Daoy (cell line): ENCODE measurements at places on chromosomes 12 and 14.

GRCh38 chr14:85873006-85873405 is 343.1 kb downstream of the FLRT2 start:
- no peak for DNase-seq

GRCh38 chr12:8813572-8814357 is 8.7 kb upstream of the A2ML1 start:
- no peak for DNase-seq

GRCh38 chr12:66860752-66861750 is 182.2 kb upstream of the GRIP1 start:
- DNase-seq = peak; percentile 59

GRCh38 chr14:51733147-51733546 is 81.4 kb downstream of the FRMD6 start:
- DNase-seq = no peak

GRCh38 chr12:93912086-93912733 is 235.0 kb downstream of the CRADD start:
- DNase-seq = no peak

GRCh38 chr14:53515276-53515675 is 362.2 kb upstream of the DDHD1 start:
- DNase-seq = no peak

- DNase-seq = peak; percentile 70
These were observed 13.2 kb downstream of the TCL1B start for GRCh38 chr14:95699412-95699811.

- no peak for DNase-seq
These were observed 37.5 kb downstream of the SLC38A4 start for GRCh38 chr12:46788072-46788887.

- peak; percentile 62 for DNase-seq
These were observed 37.2 kb downstream of the ATP2B1 start for GRCh38 chr12:89671469-89671868.

- no peak for DNase-seq
These were observed 328 bp downstream of the INTS13 start for GRCh38 chr12:26937443-26937862.

GRCh38 chr12:89593233-89593632 is 67.4 kb upstream of the POC1B start:
- DNase-seq = no peak

- peak; percentile 91 for DNase-seq
These were observed 3.6 kb downstream of the CFAP73 start for GRCh38 chr12:113152835-113153814.

DNA sequence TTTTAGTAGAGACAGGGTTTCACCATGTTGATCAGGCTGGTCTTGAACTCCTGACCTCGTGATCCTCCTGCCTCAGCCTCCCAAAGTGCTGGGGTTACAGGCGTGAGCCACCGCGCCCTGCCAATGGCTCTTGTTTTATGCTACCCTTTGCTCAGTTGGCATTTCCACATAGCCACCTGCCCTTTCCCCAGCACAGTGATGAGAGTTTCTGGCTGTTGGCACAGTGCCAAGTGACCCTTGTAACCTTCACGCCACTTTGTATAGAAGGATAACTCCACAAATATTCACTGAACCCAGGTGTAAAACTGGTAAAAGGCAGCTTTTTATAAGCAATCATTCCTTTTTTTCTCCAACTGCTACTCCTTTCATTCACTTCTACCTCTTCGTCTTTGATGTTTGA is 18.5 kb upstream of the CCDC175 start:
- no peak for DNase-seq

DNA sequence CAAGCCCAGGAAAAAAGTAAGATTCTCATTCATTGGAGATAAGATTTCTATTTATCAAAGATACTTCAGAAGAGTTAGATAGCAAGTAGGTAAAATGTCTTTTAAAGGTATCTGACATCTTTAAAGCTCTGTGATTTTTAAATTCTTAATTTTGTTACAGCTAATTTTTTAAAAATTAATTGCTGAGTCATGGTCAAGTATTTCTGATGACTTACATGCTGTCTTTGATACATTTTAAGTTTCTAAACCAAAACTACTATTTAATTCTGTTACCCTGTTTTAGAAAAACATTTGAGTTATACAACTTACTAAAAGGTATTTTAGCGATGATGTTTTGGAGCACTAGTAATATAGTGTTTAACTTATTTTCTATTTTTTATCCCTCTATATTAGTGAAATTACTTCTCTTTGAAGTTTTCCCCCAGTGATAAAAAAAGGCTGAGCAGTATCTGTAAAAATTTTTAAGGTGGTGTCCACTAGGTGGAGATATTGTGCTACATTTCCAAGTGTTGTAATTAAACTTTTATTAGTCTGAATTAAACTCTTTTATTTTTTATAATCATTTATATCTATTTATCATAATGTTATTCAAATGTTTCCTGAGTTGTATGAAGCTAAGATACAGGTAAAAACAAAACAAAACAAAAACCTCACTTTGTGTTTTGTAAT is 11.5 kb downstream of the ALG10 start:
- peak; percentile 15 for DNase-seq

DNA sequence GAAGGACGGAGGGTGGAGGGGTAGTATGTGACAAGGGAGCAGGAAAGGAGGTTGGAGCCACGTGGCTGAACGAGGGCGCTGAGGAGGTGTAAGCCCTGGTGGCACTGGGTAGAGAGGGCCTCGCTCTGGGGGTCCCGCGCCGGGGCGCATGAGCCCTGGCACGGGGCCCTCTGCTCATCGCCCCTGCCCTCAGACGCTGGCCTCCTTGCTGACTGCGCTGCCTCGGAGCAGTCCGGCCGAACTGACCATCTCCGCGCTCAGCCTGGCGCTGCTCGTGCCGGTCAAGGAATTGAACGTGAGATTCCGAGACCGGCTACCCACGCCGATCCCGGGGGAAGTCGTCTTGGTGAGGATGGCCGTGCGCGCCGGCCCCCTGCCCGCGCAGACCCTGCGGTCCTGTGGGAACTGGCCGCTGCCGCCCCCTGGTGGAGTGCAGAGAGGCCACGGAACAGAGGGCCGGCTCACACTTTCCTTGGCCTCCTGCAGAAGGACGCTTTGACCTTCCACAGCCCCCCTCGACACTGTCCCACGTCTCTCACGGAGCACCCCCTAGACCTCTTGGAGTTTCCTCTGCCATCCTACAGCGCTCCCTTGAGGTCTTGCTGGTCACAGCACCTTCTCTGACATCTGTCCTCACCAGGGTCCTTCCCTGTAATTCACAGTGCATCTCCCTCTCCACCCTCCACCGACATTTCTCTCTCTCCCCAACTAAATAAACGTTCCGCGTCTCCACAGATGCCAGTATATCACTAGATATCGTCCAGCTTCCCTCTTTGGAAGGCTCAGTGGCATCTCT is 10.5 kb downstream of the ARHGEF25 start:
- DNase-seq = peak; percentile 62

DNA sequence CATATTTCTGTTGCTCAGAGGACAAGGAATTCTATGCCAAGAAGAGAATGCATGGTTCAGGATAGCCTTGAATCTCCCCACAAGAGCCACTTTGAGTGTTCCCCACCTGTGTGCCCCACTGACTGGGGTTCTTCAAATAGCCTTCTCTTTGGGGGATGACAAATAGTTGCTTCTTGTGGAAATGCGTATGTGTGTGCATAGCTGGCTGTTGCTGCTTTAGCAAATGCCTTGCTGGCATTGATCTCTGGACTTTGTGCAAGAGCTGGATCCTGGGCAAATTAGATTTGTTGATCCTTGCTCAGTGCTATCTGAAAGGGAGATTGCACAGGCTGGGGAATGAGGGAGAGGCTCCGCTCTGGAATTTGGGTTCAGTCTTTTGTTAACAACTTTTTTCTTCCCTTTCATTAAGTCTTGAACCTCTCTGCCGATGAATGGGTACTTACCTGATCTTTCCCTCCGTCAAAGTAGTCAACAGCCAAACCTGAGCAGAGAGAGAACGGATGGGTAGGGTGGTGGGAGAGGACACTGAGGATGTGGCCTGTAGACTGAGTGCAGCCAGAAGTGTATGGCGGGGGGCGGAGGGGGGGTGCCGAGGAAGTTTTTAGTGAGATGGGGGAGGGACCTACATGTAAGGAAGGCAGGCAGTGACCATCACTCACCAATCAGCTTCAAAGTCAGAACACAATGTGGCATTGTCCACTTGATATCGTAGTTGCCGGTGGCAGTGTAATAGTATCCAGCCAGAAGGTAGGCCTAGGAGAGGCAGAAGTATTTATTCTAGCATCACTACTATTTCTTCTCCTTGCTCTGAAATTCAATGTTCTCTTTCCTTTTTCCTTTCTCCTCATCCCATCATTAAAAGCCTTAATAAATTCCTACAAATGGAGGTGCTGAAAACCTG is 10.7 kb downstream of the EMG1 start:
- DNase-seq = no peak

DNA sequence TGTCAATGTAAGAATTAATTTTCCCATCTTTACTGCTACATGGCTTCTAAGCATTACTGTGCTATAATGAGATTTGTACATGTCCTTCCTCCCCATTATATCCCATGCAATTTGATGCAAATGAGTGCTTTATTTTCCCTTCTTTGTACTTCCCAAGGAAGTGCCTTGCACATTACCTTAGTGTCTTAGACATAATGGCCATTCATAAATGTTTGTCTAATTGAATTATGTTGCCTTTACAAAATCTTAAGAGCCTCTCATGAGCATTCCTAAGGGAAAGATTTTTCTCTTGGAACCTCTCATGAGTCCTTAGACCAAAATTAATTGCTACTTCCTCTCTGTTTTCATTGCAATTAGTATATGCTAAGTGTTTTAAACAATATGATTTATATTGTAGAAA is 741.7 kb downstream of the RERGL start:
- DNase-seq = no peak

DNA sequence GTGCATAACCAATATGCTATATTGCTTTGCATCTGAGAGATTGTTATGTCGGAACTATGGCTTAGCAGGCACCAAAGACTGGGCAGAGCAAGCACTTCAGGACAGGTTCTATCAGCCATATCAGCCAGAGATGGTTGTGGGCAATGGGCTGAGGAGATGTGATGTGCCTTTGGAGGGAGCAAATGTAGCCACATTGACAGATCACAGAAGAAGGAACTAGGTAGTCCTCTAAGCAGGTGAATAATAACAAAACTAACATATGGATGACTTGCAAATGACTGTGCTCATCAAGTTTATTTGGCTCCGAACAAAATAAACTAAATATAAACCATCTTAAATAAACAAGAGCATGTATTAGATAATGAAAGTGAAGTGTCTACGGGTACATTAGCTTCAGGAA is 291.7 kb downstream of the RMST start:
- DNase-seq = no peak

- DNase-seq = no peak
These were observed 109.5 kb upstream of the PKP2 start for GRCh38 chr12:33006106-33006505.

DNA sequence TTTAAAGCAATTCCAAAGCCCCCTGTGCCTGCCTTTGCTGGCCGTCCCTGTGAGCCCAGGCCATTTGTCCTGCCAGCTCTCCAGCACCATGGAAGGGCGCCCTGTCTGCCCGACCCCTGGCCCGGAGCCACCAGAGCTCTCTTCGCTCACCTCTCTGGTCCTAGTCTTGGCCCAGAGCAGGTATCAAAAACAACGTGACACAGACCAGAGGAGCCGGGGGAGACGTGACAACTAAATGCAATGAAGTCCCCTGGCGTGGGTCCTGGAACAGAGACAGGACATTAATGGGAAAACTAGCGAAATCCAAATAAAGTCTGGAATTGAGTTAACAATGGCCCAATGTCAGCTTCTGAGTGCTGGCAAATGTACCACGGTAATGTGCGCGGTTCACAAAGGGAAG is 83.2 kb upstream of the DIO3 start:
- DNase-seq = no peak

DNA sequence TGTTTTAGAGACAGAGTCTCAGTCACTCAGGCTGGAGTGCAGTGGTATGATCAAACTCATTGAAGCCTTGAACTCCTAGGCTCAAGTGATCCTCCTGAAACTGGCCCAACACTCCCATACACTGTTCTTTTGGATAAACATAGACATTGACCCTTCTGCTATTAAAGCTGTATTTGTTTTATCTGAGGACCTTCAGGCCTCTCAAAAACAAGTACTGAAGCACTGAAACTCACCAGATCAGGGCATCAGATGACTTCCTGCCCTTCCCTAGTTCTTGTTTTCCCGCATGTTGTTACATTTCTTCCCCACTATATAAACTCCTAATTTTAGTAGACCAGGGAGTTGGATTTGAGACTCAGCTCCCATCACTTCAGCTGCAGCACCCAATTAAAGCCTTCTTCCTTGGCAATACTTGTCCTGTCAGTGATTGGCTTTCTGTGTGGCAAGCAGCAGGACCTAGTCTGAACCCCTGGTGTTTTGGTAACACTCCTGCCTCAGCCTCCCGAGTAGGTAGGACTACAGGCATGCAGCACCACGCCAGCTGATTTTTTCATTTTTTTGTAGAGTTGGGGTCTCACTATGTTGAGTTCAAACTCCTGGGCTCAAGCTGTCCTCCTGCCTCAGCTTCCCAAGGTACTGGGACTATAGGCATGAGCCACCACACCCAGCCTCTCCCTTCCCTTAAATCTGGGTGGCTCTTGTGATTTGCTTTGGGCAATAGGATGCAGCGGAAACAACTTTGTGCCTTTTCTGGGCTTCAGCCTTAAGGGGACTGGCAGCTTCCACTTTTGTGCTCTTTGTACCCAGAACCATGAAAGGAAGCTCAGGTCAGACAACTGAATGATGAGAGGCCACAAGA is 12.5 kb upstream of the IFT81 start:
- no peak for DNase-seq

- no peak for DNase-seq
These were observed 8.6 kb upstream of the USP15 start for GRCh38 chr12:62251609-62251958.

DNA sequence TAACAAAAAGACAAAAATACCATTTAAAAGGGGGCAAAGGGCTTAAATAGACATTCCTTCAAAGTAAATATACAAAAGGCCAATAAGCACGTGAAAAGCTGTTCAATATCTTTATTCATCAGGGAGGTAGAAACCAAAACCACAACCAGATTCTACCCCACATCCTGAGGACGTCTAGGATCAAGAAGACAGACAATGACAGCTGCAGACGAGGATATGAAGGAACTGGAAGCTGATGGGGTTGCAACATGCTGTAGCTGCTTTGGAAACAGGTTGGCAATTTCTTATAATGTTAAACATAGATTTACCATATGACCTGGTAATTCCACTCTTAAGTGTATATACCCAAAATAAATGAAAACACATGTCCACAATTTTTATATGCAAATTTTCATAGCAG is 85.1 kb upstream of the C14orf180 start:
- DNase-seq = no peak

DNA sequence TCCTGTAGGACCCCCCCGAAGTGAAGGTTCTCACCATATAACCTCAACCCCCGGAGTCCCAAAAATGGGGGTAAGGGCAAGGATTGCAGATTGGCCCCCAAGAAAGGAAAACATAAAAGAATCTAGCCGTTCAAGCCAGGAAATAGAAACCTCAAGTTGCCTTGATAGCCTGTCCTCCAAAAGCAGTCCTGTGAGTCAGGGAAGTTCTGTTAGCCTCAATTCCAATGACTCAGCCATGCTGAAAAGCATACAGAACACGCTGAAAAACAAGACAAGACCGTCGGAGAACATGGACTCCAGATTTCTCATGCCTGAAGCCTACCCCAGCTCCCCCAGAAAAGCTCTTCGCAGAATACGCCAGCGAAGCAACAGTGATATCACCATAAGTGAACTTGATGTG is 344.2 kb upstream of the RGS6 start:
- peak; percentile 68 for DNase-seq

- DNase-seq = no peak
These were observed 24.7 kb upstream of the KRT78 start for GRCh38 chr12:52873513-52873831.
